ENCODE measurements at places on chromosomes 5 and 9.

GRCh38 chr5:144201588-144201987 lies 30.9 kb downstream of the KCTD16 start:
- DNase-seq, result no peak

DNA sequence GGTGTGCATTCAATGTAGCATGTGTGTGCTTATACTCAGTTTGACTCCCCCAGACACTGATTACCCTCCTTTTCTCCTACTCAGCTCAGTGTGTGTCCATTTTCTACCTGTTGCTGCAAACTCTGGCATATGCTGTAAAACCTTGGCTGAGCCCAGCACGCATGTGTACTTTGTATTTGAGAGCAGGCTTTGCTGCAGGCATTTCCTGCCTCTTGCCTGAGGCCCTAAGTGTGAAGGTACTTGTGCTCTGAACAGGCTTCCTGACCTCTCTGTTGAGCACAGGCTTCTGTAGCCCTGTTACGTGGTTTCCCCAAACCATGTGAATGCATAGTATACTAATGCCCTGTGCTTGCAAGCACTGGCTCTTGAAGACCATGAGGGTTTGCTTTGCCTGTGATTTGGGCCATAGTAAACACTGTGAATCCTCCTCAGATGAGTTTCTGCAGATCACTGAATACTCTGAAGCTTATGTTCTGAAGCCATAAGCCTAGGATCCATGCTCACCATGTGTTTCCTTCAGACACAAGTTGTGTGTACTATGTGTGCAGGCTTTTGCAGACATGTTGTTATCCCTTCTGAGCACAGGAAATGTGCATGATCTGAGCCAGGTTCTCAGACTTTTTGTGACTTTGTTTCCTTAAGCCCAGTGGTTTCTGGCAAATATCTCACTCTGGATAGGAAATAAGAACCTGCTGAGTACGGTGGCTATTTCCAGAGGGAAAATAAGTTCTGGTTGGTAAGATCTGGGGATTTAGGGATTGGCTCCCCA lies 124.9 kb upstream of the RUSC2 start:
- no peak for DNase-seq

GRCh38 chr5:16852251-16853005 lies 83.7 kb downstream of the MYO10 start:
- no peak for DNase-seq

GRCh38 chr5:118253225-118254061 lies 734.9 kb downstream of the DTWD2 start:
- no peak for DNase-seq

DNA sequence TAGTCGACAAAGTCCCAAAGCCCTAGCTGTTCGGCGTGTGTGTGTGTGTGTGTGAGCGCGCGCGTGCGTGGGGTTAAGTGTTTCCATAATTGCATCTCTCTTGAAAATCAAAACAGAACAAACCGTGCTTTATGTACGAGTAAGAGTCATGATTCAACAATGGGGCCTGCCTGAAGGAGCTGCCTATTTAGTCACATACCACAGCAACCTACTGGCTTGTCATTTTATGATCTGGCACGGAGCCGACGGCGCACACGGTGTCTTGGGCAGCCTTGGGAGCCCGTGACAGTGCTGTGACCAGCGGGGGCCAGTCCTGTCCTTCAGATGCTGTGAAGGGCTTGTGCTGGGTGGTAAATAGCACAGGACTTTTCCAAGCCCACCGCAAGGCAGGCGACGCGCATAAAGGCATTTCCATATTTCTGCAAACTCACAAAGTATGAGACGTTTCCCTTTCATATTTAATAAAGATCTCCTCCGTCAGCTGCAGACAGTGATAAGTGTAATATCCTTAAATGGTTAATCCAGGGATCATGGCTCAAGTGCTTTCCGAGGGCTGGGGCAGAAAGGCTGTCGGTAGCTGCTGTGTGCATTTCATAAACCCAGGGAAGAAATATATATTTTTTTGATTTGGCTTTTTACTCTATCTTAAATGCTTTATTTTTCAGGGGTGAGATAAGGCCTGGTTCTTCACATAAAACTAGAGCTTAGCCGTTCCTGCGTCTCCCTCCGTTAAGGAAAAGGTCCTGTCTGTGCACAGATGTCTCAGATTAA lies 270.2 kb upstream of the IRX1 start:
- DNase-seq, result no peak

DNA sequence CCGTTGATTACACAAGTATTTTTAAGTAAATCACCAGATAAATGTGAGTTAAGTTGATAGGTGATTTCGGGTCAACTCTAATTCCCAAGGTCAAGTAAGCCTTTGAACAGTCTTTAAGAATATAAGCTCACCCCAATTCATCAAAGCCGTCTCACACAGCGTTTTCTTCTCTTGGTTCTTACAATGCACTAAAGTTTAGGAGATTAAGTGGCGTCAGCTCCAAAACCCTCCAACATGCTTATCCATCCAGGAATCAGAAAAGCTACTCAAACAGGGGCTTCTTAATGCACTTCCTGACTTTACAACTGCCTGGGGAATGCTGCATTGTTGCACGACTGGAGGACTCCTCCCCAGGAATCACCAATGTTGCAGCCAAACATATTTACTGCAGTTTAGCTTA lies 206.2 kb upstream of the EFNA5 start:
- DNase-seq, result no peak

- DNase-seq, result peak; percentile 65
Measured at GRCh38 chr5:107361945-107362344, 308.8 kb downstream of the EFNA5 start.

DNA sequence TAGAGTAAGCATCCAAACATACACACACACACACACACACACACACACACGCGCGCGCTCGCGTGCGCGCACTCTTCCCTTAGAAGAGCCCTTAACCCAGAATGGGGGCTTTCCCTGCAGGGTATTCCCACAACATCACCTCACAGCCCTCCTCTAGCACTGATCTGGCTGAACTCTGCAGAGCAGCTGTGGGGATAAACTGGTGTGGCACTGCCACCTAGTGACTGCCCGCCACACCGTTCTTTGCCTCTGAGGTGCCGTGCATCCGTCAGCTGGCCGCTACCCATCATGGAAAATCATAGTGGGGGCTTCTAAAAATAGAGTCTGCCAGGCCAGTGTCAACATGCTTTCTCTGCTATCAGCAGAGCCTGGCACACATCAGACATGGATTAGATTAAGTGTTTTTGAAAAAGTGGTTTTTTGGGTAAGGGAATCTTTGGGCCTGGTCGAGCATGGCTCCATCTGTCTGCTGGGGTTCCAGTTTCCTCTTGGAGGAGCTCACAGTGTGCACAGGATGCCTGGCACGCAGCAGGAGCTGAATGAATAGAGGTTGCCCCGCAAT lies 88.1 kb downstream of the KCNN2 start:
- peak; percentile 14 for DNase-seq

DNA sequence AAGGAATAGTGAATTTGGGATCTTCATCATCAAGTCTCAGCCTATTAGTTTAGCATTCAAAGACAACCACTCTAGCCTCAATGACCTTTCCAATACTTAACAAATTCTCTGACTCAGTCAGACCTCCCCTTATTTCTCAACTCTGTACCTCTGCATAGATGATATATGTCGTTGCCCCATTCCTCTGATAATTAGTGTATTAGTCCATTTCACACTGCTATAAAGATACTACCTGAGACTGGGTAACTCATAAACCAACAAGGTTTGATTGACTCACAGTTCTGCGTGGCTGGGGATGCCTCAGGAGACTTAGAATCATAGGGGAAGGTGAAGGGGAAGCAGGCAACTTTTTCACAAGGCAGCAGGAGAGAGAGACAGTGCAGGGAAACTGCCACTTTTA lies 8.9 kb downstream of the MRPL22 start:
- no peak for DNase-seq
